Sciatic nerve (tissue), 2 donors: ENCODE measurements at places on chromosomes 4 and X. TPM values are rescaled to one million over a fixed set of nuclear protein-coding genes. Genes with fewer than 3 reads are reported as not detected.

The KCNIP4 gene
- total RNA-seq, result not detected

The TSPAN7 gene
- total RNA-seq, result 46.2 TPM

The DGAT2L6 gene
- total RNA-seq, result not detected

DNA sequence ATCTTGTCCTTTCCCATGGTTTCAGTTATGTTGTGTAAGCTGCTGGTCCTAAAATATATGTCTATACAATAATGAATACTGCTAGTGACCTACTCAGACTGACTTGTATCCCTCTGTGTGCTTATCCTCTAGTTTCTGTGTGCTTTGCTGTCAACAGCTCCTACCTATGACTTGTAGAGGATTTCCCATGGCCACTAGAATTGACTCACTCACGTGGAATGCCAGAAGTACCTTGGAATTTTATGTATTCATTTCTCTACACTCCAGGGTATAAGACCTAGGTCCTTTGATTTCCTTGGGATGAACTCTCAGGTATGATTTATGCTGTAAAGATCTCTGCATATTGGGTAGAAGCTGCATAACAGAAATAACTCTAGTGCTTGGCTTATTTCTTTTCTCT lies 279.9 kb upstream of the SLIT2 start:
- DNase-seq, result no peak
